T-helper 17 cell (primary cell): ENCODE measurements at places on chromosomes 5 and 9. TPM values are rescaled to one million over a fixed set of nuclear protein-coding genes. Genes with fewer than 3 reads are reported as not detected.

IFT74 gene
- 8.9 TPM for total RNA-seq

CYLC2 gene
- not detected for total RNA-seq

IRX1 gene
- not detected for total RNA-seq

PAPPA gene
- total RNA-seq = 0.52 TPM

COL5A1 gene
- total RNA-seq = 3.3 TPM

ANKRD20A1 gene
- total RNA-seq = 1.7 TPM

PCDH1 gene
- 0.87 TPM for total RNA-seq
